ENCODE measurements at places on chromosomes 11 and 22.
A peak's percentile ranks its signal among the peaks of the same experiment; 100 is the strongest.

DNA sequence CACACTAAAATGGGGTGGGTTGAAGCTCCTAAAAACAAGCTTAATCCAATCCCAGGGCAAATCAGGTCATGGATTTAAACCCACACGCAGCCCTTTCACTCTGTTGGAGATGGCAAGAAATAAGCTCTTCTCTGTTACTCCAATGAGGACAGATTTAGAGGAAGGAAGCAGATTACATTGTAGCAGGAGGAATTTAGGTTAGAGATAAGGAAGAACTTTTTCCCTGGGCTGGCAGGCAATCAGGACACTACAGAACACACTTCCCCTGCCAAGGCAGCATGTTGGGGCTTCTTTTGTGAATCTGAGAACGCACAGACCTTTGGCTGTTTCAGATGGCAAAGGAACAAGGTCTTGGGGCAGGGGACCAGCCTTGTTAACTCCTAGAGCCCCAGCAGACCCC, 46.2 kb downstream of the C11orf58 start:
- DNase-seq: no peak

GRCh38 chr11:121654843-121655536, 202.2 kb upstream of the SORL1-AS1 start:
- peak; percentile 43 for DNase-seq

- DNase-seq: no peak
Measured at GRCh38 chr22:24576778-24577177, 16.1 kb downstream of the LRRC75B start.

DNA sequence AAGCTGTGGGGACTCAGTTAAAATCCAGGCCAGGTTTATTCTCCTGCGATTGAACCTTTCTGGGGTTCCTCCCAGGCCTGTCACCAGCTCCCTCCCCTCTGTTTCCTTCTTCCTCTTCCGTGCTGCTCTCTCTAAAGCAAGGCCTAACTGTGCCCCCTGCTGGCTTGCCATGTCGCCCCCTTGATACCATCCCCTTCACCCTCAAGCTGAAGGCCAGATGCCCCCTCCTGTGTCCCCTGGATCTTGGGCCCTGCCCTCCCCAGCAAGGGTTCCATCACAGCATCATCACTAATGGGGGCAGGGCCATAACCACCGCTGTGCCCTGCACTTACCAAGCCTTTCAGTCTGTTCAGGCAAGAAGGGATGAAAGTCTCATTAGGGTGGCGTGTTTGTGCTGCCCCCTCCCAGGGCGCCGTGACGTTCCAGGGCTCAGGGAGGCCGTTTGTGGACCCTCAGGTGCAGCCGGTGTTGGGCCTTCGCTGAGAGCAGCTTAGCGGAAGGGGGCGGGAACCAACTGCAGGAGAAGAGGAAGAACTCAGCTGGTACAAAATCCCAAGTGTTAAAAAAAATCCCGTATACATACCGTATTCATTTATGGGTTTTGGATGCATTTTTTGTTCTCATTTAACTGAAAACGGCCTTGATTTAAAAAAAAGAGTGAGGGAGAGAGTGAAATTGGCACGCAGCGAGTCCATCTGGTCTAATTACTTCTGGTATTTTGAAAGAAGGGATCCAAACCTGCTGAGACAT, 69.9 kb downstream of the MPPED1 start:
- DNase-seq: no peak

DNA sequence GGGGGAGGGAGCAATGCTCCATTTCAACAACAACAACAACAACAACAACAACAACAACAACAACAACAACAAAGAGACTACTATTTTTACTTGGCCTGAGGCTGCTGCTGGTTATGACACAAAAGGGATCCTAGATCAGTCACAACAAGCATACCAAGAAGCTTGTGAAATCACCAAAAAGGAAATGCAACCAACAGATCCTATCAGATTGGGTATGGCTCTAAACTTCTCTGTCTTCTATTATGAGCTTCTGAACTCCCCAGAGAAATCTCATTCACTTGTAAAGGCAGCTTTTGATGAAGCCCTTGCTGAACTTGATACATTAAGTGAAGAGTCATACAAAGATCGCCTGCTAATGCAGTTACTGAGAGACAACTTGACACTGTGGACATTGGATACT, 10.5 kb upstream of the MS4A2 start:
- DNase-seq: no peak

DNA sequence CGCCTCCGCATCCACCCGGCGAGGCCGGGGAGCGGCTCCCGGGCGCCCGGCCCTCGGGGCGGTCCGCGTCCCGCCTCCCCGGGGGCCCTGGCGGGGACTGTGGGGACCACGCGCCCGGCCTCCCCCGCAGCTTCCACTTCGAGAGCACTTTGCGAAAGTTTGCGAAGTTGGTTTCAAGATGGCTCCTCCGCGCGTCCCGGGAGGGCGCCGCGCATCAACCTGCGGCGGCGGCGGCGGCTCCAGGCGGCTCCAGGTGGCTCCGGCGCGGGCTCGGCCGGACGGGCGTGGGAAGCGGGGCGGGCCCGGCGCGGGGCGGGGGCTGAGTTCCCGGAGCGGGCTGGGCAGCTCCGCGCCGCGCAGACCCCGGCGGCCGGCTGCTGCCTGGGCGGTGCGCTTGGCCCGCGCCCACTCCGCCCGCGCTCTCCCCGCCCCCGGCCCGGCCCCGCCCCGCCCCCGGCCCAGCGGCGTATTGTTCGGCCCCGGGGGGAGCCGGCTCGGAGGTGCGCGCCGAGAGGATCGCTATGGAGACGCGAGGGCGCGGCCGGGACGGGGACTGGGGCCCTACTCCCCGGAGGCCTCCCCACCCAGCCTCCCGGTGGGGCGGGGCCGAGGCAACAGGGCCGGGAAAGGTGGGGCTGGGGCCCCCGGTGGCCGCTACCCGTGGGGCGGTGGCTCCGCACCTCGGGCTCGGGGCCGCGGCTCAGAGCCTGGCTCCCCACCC, at the start of gene CELSR1:
CELSR1 (minus strand) TSS at position 396 of the 721 bp plus-strand sequence. CDS start 450 bp downstream, outside the sequence.
- DNase-seq: no peak

Measured in fibroblast of skin of right biceps (primary cell).